Cardiac septum (tissue), 1 donor: ENCODE measurements at places on chromosomes 2 and 18. TPM values are rescaled to one million over a fixed set of nuclear protein-coding genes. Genes with fewer than 3 reads are reported as not detected.

- no peak for DNase-seq
Measured at GRCh38 chr18:58996131-58996641, 131.5 kb downstream of the ZNF532 start.

- DNase-seq: no peak
Measured at GRCh38 chr2:237879991-237880560, 20.7 kb downstream of the RAMP1 start.

DNA sequence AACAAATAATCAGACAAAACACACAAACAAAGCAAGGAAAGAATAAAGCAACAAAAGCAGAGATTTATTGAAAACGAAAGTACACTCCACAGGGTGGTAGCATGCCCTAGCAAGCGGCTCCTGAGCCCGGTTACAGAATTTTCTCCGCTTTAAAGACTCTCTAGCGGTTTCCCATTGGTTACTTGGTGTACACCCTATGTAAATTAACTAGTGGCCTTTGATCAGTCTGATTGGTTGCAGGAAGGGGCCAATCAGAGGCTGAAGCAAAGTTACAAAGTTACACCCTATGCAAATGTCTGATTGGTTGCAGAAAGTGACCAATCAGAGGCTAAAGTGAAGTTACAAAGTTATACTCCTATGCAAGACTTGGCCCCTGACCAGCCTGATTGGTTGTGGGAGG, 242.9 kb downstream of the LDLRAD4 start:
- DNase-seq: no peak

GRCh38 chr2:8424997-8425900, 256.6 kb upstream of the ID2 start:
- no peak for DNase-seq

GRCh38 chr2:42849311-42849710, 56.9 kb upstream of the HAAO start:
- peak; percentile 66 for DNase-seq

GRCh38 chr2:238747557-238747956, 100.3 kb upstream of the TWIST2 start:
- DNase-seq: no peak

DNA sequence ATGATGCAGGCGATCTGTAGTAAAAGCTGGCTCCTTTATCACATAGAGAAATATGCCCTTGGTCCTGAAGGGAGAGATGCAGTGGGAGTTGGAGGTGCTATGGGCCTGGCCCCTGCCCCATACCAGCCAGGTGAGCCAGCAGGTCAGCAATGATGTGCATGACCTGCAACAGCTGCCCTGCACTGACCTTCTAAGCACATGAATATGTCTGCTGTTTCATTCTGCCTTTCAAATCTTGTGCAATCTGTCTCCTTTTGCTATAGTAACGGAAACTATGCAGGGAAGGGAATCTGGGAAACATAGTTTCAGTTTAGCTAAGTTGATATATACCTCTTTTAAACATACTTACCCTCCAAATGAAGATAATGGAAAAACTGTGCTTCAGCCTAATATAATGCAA, 235.2 kb downstream of the TDRD15 start:
- DNase-seq: no peak

Gene NLRC4
- total RNA-seq: 0.43 TPM

Gene GULP1
- total RNA-seq: 5.1 TPM

Gene FOXD4L1
- total RNA-seq: not detected

DNA sequence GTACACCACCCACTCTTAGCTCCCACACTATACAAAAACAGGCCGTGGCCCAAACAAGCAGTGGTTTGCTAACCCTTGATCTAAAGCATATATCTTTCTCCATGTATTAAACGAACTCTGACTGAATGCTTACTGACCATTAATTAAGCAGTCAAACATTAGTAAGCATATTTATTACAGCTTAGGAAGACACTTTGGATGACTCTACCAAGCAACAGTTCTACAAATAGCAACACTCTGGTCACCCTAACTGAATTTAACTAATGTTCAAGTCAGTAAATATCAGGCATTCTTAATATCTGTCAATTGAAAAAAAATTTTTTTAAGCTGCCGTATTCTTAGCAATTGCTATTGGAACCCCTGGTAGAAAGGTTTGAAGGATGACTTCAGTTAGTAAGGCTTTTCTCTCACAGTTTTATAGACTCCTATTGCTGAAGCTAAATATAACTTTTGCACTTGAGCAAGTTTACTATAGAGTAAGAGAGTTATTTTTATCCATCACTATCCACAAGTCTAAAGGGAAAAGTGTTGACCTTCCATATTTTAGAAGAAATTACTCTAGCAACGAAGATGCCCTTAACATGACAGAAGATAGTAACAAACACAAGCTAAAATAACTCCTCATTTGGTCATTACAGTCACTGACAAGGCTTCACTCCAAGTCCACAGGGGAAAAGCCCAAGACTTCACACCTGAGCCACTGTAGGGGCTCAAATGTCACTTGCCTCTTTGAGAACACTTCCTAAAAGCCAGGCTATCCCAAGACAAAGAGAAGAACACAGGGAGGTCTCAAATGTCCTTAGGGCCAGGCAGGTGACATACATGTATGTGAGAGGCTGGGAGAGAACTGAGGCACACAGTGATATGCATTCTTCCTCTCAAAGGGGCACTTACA, 74.4 kb downstream of the RTN4 start:
- DNase-seq: no peak

DNA sequence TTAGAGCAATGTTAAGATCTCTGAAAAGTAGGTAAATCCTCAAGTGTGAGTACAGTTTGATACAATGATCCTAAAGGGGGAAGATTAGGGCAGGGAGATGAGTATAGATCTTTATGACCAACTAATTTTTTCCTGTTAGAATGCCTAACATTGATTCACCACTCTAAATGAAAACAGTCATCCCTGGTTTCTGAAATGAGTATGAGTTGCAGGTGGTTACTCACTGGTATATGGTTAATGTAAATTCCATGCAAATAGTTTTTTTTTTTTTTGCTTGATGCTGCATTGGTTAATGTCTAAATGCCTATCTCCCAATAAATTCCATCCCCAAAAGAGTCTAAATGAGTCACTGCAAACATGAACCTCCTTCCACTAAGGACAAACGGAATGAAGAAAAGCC, 55.0 kb upstream of the SERPINB2 start:
- no peak for DNase-seq

DNA sequence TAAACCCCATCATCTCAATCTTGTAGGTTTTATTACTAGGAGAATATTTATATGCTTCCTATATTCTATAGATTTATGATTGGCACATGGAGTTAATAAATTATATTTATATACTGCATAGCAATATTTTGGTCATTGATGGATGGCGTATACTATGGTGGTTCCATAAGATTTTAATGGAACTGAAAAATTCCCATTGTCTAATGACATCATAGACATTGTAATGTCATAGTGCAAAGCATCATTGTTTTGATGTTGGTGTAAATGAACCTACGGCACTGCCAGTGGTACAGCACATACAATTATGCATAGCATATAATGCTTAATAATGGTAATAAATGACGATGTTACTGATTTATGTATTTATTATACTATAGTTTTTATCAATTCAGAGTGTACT, 1135.9 kb downstream of the CNTNAP5 start:
- no peak for DNase-seq

Gene POTEJ
- not detected for total RNA-seq

DNA sequence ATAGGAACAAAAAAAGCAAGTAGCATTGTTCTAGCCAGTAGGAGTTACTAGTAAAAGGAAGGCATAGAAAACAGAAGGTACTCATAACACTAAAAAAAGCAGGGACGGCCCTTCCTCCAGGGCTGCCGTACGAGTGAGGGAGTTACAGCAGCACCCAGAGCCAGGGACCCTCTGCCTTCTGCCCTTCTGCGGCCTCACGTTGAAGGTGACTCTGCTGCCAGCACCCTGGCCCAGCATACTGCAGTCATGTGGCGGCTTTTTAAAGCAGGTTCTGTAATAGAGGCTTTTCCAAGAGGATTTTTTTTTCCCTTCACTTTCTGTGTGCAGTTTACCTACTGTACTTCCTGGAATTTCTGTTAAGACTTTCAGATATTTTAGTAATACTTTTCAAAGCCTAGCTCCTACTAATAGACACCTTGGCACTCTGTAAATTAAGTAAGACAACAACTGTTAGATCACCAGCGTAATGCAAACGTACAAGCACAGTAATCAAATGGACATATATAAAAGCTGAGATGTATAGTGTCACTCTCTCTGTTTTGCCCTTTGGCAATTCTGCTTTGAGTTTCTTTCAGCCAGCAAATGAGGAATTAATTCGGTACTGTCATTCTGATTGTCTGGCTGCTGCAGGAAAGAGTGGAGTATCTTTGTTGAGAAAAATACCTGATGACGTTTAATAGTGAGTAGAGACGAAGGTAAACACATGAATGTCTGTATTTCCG, 161.5 kb downstream of the PTGR3 start:
- DNase-seq: no peak

GRCh38 chr2:173136599-173136998, 61.0 kb downstream of the MAP3K20 start:
- DNase-seq: no peak

GRCh38 chr2:183951630-183952029, 646.7 kb upstream of the ZNF804A start:
- no peak for DNase-seq

DNA sequence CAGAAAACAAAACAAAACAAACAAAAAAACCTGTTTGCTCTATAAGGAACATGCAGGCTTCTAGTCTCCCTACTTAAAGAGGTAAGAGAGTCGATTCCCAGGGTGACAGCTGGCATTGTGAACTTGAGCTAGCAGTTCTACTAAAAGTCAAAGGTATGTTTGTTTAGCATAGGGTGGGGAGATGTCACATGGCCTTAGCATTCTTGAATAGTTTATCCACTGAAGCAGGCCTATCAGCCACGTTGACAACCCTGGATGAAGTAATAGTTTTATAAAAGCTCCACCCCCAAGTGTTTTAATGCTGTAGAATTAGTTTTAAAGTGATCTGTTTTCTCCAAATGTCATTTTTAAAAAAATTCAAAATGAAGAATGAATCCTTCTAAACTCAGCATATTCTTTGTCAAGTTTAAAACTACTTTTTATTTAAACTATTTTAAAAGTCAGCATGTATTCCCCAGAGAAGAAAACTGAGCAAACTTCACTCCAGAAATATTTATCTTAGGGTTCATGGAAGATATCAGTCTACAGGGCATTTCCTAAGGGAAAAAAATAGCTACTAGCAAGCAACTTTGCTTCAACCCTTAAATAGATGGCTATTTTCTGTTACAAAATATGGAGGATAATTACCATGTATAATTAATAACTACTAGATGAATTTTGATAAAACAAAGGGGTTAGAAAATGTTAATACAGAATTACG, 1.7 kb downstream of the MYOM1 start:
- no peak for DNase-seq

Gene SLC9A4
- total RNA-seq: not detected

DNA sequence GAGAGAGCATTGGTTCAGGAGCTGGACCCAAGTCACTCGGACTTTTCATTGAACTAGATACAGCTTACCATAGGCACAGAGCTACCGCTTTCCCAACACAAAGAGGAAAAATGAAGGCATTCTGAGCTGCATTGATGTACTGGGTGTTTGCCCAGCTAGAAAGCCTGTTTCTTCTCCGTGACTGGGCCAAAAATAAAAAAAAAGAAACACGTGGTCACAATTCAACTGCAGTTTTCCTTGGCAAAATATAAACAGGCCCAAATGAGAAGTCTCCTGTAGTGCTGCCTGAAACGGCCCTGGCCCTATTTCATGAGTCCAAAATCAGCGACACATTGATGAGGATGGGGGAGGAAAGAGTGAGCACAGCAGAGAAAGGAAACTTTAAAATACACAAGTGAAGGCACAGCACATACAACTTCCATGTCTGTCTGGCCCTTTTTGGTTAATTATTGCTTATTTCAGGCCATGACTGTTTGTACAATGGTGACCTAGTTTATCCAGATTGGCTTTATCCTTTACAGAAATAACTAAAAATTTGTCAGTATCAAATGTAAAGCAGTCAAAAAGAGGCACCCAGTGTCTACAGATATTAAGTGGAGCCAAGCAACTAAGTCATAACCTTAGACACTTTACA, 179.7 kb downstream of the ICOS start:
- DNase-seq: no peak

Gene TUBA3D
- 4.0 TPM for total RNA-seq

DNA sequence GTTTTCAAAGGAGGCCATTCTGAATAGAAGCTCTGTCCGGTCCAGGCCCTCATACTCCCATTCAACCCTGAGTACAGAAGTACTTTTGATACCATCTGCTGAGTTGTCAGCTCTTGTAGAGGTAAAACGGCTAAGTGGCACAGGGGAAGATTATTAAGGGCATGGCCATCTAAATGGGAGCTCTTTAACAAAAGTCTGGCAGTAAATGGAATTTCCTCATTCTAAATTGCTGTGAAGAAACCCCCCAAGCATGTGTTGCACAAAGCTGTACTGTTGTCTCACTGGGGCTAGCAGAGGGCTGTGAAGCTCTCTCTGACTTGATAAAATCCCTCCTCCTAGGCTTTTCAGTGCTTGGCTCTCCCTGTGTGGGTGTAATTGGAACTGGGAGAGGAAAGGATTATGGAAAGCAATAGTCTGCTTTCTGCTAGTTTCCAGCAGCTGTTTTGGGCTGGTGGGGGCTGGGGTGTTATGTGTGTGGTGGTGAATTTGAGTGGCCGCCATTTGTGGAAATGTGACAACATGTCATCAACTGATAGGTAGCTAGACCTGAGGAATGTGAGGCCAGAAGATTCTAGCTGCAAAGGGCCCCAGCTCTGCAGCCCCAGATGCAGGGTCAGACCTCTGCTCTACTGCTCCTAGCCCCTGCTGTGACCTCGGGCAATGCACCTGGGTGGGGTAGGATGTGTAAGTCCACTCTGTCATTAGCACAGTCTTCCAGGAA, 65.1 kb downstream of the MAP4K4 start:
- DNase-seq: no peak

DNA sequence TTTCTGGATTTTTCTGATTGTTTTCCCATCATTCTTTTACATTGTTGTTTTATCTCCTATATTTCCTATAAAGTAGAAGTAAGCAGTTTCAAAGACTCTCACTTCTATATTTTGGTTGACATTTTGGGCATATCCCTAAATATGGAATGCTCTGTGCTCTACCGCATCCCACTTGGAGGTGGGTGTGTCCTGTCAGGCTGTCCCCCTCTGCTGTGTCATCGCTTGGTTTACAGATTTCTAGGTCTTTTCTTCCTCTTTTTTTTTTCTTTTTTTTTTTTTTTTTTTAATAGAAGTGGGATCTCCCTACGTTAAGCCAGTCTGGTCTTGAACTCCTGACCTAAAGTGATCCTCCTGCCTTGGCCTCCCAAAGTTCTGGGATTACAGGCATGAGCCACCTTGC, 13.3 kb downstream of the DGKD start:
- no peak for DNase-seq

Gene DSG3
- total RNA-seq: not detected

GRCh38 chr2:233449081-233449901, 95.0 kb downstream of the DGKD start:
- DNase-seq: peak; percentile 73

GRCh38 chr18:73240899-73241298, 373.1 kb upstream of the NETO1 start:
- no peak for DNase-seq

DNA sequence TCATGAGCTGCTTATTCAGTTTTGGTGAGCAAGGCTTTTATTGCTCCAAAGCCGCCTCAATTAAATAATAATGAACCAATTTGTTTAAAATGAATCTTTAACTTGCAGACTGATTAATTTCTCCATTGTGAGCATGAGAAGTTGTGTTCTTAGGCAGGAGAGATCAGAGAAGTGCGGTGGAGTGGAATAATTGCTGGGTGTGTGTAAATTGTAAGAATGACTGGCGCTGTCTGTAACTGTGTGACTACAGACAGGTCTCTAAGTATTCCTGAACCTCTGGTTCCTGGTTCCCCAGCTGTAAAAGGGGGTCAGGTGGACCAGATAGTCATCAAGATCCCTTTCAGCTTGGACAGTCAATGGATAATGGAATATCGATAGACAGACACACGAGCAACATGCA, 98.0 kb upstream of the EFEMP1 start:
- DNase-seq: no peak

Gene CPLX4
- not detected for total RNA-seq
